ENCODE measurements at places on chromosomes 16 and 17. TPM values are rescaled to one million over a fixed set of nuclear protein-coding genes. Genes with fewer than 3 reads are reported as not detected.
A peak's percentile ranks its signal among the peaks of the same experiment; 100 is the strongest.

DNA sequence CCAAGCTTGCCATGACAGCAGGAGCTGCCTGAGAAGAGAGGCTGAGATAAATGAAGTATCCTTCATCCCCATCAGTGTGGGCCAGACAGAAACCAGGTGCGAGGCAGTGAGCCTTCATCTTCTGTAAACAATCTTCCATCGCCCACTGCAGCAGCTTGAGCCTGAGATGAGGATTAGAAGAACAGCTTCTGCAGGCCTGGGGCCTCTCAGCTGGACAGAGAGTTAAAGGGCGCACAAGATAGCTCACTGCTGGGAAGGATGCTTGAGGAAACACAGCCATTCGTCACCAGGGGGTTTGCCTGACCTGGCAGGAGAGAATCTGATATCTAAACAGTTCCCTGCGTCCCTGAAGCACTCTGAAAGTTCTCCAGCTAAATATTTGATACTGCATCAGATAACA is 27.1 kb downstream of the HOXB1 start:
- DNase-seq, result no peak

GRCh38 chr16:30444231-30445148 is 1.2 kb downstream of the SEPHS2 start:
- no peak for DNase-seq

DNA sequence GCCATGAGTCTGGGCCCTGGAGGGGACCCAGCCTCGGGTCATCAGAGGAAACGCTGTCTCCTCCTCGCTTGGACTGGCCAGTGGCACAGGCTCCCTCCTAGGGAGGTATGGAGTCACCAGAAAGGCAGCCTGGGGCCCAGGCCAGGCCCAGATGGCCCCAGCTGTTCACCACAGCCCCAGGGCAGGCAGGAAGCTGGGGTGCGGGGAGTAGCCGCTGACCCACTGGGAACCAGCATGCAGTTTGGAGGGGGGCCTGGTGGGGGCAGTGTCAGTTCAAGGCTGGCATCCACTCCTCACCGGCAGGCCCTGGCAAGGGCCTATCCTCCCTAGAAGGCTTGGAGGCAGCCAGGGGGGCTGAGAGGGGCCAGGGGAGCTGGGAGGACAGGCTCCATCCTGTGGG is 48.8 kb downstream of the SDK2 start:
- DNase-seq, result peak; percentile 34

- DNase-seq, result no peak
Measured at GRCh38 chr17:76834870-76835269, 33.3 kb upstream of the MGAT5B start.

DNA sequence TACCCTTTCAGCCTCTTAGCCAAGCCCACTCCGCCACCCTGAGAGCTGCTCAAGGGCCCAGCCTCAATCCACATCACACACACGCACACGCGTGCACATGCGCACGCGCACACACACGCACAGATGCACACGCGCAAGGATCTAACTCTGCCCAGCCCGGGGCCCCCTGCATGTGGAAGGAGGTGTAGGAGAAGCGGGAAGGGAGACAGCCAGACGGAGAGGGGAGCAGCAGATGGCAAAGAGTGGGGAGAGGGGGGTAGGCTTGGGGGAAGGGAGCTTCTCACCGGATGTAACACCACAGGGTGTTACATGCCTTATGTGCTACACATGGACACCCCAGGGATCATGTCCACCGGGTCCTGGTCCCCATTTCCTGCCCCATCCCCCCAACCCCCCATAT is 15.3 kb downstream of the DLG4 start:
- DNase-seq, result no peak

DNA sequence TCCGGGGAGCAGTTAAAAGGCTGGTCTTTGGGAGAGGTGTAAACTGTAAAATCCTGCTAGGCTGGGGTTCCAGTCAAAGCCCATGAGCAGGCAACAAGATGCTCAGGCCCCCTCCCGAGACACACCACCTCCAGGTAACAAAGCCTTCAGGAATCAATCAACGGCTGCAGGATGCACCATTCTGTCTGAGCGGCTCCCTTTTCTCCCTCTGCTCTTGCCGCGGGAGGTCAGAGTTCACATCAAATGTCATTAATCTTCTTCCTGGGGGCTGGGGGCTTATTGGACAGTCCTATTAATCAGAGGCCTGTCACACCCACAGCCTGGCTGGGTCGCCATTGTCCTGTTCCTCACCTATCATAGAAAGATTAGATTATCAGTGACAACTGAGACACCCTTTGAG is 11.9 kb upstream of the CCDC182 start:
- DNase-seq, result peak; percentile 32

DNA sequence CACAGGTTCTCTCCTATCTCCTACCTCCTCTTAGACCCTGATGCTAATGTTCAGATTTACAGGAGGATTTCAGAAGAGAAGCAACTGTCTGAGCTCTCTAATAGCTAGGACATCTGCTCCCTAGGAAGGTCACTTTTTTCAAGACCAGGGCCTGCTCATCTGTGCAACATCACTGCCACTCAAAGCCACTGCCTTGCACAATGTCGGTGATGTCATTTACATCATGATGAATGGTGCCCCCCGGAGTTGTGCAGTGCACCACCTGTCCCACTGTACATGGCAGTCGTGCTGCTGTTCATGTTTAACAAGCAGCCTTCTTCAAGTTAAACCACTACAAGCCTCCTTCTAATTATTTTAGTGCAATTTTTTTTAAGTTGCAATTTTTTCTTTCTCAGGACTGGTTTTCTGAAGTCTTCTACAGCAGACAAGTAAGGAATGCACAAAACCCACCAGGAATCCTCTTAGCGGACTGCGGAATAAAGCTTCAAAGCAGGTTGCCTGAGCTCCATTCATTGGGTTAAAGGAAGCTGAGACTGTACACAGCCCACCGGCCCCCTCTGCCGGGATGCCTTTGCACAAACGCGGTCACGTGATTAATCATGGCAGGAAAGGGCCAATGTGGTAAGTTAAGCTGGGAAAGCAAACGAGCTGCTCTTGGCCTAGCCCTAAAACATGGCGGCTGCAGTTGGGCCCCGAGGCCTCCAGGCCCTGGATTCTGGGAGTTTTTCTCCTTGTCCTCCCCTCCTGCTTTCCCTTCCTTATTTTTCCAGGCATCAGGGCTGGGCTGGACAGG is 74.1 kb downstream of the MYH11 start:
- DNase-seq, result no peak

GRCh38 chr17:20141198-20141972 is 132.2 kb downstream of the SPECC1 start:
- no peak for DNase-seq

DNA sequence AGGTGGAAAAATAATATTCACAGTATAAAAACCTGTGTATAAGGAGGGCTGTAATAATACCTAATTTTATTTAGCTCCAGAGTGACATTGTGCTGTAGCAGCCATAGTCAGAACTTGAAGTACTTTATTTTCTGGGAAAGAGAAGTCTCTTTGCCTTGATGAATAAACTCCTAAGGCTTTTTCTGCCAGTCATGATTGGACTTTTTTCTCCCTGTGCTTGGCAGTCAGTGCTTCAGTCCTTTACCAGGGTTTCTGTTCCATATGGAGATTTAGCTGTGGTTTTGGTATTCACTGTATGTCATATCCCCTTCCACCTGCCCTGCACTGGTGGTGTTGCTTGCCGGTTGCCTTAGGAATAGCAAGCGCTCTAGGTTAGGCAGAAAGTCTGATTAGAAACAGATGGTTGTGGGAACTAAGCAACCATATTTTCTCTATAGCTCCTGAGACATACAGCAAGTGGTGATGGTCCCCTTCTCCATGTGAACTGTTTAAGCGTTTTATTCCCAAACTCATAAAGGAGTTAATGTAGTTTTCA is 24.7 kb downstream of the DDX42 start:
- no peak for DNase-seq

DNA sequence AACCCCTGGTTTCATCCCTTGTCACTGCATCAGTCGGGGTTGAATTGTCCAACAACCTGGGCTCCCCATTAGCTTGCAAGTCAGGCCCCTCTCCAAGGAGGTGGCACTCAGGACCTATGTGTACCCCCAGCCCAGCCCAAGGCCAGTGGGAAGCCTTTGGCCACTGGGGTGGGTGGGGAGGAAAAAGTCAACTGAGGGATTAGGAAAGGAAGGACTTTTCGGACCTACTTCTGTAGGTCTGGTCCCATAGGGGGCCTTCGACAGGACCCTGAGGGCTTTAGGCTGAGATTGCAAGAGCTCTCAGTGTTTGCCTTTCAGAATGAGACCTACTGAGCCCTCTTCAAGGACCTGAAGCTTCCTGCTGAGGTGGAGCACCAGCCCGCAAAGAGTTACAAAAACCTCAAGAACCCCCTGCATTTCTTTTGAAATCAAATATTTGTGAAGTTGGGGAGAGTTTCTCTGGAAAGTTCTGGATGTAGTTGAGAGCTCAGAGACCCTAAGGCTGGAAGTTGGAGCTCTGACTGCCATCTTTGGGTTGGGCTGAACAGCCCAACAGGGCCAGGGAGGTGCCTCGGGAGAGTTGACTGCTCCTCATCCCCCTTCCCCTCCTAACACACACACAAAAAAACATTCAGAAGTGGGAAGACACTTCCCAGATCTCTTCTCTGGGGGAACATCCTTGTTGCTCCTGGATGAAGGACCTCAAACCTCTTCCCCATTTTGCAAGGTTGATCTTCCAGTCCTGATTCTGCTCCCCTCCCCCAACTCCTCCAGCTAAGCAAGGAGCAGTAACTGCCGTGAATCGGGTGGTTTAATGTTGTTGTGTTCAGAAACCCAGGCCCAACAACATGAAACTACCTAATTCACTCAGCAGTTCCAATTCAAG is 5.8 kb upstream of the HOXB9 start:
- no peak for DNase-seq

DNA sequence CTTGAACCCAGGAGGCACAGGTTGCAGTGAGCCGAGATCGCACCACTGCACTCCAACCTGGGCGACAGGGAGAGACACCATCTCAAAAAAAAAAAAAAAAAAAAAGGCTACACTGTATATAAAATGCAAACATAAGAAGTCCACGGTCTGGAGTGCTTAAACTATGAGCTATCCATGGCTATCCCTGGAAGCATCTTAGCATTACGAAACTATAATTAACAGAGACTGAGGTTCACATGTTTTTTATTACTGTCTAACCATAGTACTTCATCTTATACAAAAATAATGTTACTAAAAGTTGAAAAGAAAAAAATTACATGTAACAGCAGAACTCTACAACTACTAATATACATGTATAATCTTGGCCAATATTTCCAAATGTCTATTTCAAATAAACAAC is 32.8 kb downstream of the HELZ start:
- no peak for DNase-seq

DNA sequence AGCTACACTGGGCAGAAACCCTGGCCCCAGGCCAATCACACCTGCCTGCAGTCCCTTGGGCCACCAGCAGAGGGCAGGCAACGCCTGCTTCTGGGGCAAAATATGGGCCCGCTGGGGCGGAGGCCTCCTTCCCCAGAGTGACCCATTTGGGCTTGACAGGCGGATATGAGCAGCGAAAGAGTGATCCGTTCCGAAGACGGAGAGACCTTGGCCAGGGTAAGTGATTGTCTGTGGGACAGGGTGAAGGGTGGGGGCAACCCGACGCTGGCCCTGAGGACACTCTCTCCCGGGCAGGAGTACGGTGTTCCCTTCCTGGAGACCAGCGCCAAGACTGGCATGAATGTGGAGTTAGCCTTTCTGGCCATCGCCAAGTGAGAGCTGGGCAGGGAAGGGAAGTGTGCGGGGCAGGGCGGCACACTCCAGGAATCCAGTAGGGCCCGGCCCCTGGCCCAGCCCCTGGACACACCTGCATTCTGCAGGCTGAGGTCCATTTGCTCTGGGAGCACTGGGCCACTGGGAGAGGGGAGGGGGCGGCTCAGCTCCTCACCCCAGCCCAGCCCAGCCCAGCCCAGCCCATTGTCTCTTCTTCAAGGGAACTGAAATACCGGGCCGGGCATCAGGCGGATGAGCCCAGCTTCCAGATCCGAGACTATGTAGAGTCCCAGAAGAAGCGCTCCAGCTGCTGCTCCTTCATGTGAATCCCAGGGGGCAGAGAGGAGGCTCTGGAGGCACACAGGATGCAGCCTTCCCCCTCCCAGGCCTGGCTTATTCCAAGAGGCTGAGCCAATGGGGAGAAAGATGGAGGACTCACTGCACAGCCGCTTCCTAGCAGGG is 3.5 kb upstream of the NHERF1 start:
- peak; percentile 83 for DNase-seq

Gene LCMT1
- total RNA-seq, result 53.9 TPM

Gene CACNG5
- total RNA-seq, result not detected

Gene RAI1
- 44.3 TPM for total RNA-seq

Gene CHST6
- total RNA-seq, result 1.1 TPM

Gene SERPINF2
- 63.8 TPM for total RNA-seq

Gene GGNBP2
- 91.5 TPM for total RNA-seq

Gene SLC13A5
- not detected for total RNA-seq

Gene TBC1D3C
- not detected for total RNA-seq
